Retina (tissue), 1 donor: ENCODE measurements at places on chromosomes 12 and 14.
A peak's percentile ranks its signal among the peaks of the same experiment; 100 is the strongest.

- no peak for DNase-seq
Observed at GRCh38 chr14:21891921-21892320, 218.3 kb upstream of the OR4E1 start.

DNA sequence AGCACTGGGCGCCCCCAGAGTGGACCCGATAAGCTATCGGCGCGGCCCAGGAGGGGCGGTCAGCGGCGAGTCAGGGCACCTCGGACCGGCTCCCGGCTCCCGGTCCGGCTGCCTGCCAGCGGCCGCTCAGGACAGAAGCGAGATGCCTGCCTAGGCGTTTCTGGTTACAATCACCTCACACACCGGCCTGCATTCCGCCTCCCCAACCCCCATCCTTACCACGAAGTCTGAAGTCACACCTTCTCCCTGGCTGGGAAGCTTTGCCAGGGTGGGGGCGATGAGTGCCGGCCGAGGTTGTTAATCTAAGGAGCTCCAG, 42.6 kb upstream of the TBX5 start:
- DNase-seq, result no peak

- peak; percentile 51 for DNase-seq
Observed at GRCh38 chr14:99684410-99684934, 374 bp downstream of the CYP46A1 start.

- no peak for DNase-seq
Observed at GRCh38 chr14:35286003-35286600, 6.1 kb upstream of the PSMA6 start.

DNA sequence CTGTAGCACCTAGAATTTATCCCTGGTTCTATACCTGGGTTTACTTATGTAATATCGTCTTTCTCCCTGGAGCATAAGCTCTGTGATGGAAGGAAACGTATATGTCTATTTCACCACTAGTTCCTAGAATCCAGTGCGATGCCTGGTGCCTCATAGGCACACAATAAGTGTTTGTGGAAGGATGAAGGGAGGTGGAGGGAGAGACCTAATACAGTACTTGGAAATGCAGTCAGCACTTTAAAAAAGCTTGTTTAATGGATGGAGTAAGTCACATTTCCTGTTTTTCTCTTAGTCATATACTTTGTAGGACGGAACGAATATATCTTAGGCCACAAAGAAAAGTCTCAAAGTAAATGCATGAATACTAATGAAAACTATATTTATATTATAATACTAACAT, 186.5 kb upstream of the HMGA2 start:
- DNase-seq, result no peak

DNA sequence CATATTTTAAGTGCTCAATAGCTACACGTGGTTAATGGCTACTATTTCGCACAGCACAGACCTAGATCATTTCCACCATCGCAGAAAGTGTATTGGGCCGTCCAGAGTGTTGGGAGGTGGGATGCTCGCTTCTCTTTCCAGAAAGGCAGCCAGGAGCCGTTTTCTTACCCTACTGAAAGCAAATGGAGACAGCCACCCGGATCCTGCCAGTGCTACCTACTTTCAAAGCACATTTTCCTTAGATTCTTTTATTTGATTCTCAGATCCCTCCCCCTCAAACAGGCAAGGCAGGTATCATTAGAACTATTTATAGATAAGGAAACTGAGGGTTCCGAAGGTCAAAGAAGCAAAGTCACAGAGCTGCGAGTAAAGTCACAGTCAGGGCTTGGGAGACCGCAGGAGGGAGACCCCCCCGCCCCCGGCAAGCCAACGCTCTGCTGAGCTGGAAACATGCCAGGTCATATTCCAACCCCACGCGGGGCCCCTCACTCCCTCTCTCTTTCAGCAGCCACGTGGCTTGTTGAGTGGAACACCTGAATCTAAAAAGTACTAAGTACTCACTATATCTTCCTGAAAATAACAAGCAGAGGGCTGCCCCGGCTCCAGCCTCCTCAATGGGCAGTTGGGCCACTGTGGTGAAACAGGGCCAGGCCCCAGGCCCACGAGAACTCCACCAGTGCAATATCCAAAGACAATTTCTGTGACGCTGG, 36.2 kb downstream of the PRIMA1 start:
- DNase-seq, result no peak

- no peak for DNase-seq
Observed at GRCh38 chr12:105765053-105766014, 373.4 kb downstream of the NUAK1 start.

DNA sequence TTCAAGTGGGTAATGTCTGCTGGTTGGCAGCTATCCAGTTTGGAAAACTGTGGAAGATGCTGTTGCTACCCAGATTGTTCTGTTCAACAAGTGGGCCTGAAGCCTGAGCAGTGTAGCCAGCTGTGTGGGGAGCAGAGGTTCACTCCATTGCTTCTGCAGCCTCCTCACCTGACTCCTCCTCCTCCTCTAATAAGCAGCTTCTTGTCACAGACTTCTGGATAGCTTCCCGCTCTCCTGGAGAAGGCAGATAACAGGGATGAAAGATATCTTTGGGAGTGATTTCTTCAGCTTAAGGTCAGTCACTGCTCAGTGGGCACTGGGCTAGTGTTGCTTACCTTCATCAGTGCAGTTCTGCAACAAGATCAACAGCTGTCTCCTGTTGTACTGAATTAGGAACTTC, 2.0 kb downstream of the POP5 start:
- DNase-seq, result no peak

- peak; percentile 27 for DNase-seq
Observed at GRCh38 chr14:51396222-51396815, 156.3 kb downstream of the TMX1 start.

- no peak for DNase-seq
Observed at GRCh38 chr12:70508178-70508577, 129.1 kb downstream of the PTPRB start.

DNA sequence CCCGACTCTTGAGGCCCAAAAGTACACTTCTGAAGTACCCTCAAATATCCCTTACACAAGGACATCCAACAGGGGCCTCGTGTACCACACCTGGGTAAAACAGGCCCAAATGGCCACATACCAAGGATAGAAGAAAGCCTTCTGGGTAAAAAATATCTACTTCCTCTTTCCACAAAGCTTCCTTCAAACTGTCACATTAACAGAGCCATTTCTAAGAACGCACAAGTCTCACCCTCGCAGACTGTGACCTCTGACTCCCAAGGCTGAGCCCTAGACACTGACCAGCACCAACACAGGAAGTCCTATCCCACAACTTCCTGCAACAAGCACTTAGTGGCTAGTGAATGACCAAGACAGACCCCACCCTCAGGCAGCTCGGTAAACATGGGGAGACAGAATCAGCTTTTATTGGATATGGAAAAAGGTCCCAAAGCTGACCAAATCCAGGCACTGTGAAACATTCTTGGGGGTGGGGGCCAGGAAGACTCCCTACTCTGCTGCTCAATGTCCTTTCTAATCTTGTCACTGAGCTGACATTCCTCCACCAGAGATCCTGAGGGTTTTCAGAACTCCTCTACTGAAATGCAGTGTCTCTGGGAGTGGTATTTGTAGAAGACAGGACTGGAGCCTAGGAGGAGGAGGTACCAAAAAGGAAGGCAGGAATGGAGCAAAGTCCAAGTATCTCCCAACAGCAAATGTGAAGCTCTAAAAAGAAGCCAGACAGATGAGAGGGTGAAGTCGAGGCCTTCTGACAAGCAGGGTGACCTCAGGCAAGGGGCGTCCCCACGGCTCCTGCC, 15.9 kb downstream of the KCTD10 start:
- no peak for DNase-seq
